ENCODE measurements at places on chromosomes 13 and 19. TPM values are rescaled to one million over a fixed set of nuclear protein-coding genes. Genes with fewer than 3 reads are reported as not detected.

The KCTD12 gene
- 407 TPM for total RNA-seq

The NLRP9 gene
- total RNA-seq = not detected

The BIVM gene
- total RNA-seq = 10.7 TPM

The OR7C1 gene
- not detected for total RNA-seq

The CCDC8 gene
- under 0.01 TPM for total RNA-seq

DNA sequence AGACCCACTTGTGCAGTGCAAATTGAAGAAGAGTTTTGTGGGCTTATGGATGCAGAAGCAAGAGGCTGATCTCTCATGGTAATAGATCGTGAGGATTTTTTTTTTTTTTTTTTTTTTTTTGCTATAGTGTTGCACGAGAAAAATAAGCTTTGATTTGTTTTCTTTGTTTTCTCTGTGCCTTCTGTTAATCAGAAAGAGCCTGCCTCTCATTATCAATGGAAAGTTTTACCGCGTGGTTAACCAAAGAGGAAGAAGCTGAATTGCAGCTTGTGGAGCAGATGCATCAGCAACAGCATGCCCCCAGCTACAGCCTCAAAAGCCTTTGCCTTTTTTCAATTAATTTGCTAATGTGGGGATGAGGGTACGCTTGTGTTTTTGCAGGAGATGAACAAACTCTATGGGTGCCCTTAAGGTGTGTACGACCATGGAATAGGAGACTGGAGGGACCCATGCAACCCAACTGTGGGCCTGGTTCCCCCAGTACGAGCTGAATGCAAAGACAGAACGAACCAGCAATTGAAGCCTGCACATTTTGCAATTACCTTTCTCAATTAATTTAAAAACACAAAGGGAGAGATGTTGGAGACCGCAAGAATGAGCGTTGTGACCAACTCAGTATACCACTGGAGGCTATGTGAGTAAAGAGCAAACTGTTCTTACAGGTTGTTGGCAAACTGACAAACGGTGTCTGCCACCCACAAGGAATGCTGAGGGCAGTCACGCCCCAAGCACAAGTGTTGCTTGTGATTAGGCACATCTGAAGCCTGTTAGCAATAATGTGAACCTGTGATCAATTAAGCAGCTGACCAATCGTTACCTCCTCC lies 58.6 kb upstream of the SPRY2 start:
- no peak for DNase-seq

GRCh38 chr19:49084206-49085019 lies 838 bp upstream of the SNRNP70 start:
- no peak for DNase-seq

GRCh38 chr19:31718032-31718431 lies 368.8 kb upstream of the TSHZ3 start:
- no peak for DNase-seq

DNA sequence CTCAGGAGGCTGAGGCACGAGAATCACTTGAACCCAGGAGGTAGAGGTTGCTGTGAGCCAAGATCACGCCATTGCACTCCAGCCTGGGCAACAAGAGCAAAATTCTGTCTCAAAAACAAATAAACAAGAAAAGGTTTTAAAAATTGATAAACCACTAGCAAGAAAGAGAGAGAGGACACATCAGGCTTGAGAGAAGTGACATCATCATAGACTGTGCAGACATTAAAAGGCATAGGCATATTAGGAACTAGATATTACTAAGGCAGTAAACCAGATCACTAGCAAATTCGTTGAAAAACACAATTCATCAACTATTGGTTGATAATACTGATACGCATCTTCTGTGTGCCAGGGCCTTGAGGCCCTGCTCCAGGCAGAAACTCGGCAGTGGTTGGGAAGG lies 7.7 kb downstream of the A1BG start:
- DNase-seq = no peak

DNA sequence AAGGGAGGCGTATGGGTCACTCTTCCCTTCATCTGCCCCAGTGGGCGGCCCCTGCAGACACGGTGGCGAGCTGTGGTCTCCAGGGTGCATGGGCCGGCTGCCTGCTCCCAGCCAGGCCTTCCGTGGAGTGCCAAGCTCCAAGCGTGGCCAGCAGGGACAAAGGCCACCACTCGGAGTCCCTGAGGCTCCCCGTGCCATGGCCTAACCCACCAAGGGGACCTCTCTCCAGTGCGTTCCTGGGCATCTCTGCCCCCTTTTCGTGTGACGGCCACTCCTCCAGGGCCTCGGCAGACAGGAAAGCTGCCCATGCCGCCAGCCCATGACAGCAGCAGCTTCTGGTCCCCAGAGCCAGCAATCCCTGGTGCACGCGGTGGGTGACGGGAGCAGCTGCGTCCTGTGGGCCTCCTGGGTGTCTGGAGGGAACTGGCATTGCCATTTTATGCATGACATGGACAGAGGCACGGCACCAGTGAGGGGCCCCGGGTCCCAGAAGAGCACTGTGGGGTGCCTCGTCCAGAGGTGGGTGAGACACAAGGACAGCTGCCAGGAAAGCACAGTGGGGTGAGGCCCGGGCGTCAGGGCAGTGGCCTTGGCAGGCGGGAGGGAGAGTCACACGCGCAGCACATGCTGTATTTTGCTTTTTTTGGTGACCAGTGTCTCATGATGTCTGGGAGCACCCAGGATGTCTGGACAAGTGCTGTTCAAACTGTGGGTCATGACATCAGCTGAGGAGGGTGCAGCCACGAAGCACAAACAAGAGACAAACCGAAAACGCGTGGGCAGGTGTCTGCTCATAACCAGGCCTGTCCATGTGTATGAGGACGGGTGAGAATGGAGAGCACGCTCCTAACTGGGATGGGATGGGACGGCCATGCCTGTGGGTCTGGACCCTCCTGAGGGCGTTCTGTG lies 32.3 kb downstream of the CEBPG start:
- DNase-seq = no peak

- no peak for DNase-seq
Observed at GRCh38 chr13:60411464-60411863, 14.4 kb downstream of the TDRD3 start.

- peak; percentile 86 for DNase-seq
Observed at GRCh38 chr13:101417043-101417406, 717 bp upstream of the NALCN start.

DNA sequence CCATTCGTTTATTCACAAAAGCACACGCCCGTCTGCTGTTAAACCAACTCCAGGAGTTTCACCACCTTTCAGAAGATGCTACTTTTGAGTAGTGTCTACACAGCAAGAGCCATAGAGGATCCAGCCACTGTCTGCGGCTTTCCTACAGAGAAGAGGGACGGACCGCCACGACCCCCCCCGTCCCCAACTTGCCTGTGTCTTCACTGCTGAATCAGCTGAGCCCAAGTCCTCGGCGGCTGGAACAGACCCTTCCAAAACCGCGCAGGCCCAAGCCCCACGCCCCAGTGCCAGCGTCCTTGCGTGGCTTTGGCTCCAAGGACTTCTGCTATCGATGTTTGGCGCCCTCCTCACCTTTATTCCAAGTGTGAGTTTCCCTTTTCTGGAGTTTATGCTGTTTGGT lies 65.1 kb downstream of the SPACA7 start:
- no peak for DNase-seq

DNA sequence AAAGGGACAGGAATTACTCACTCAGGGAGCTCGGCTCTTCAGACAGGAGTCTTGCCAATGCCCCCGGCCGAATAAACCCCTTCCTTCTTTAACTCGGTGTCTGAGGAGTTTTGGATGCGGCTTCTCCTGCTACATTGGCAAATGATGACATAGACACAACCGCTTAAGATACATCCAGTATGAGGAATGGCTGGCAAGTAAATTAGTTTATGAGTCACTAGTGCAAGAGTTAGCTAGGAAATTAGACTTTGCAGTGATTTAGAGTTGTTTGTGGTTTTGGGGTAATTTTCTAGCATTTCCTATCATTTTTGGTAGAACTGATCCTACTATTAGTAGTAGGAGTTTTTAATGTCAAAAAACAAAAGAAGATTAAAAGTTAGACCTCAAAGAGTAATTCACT lies 166.2 kb downstream of the SLITRK1 start:
- DNase-seq = no peak

DNA sequence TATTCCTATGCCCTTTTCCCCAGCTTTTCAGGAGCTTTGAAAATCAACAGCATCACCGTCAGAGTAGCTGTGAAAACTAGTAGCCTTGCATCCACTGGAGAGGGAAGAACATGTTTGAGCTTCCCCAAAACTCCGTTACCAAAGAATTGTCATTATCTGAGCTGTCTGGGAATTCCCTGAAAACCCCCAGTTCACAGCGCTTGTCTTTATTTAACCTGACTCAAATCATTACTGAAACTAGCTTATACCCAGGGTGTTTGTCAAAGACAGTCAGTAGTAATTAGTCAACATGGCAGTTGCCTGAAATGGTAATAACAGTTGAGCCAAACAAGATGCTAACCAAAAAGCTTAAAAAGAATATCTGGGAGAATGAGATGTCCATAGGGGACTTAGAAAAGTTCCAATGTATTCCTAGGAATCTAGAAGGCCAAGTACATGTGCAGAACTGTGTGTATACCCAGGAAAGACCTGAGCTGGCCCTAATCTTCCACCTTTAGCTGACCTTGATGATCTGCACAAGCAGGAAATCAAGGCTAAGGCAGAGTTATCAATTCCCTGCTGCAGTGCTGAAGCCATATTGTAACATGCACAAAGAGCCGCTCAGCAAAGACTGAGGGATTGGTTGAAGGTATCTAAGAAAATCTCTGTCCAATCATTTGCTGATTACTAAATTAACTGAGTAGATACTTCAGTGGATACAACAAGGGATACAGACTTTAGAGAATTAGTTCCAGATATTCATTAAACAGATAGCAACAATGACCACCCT lies 130.8 kb downstream of the KL start:
- no peak for DNase-seq

All from lung microvascular endothelial cell (primary cell).